T-helper 22 cell (primary cell): ENCODE measurements at places on chromosomes 16 and 17.
A peak's percentile ranks its signal among the peaks of the same experiment; 100 is the strongest.

DNA sequence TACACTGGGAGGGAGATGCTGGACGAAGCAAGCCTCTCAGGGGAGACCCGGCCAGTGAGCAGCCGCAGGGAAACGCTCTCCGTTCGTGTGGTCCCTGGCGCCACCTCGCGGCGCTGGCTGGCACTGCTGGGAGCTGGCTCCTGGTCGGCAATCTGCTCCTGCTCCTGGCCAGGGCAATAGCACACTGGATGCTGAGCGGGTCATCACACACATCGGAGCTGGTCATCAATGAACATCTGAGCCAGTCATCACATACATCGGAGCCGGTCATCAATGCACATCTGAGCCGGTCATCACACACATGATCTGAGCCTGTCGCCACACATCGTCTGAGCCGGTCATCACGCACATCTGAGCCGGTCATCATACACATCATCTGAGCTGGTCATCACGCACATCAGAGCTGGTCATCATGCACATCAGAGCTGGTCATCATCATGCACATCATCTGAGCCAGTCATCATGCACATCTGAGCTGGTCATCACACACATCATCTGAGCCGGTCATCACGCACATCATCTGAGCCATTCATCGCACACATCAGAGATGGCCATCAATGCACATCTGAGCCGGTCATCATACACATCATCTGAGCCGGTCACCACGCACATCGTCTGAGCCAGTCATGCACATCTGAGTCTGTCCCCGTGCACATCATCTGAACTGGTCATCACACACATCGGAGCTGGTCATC lies 217.3 kb downstream of the RBFOX3 start:
- DNase-seq: no peak

- DNase-seq: no peak
Measured at GRCh38 chr16:79421126-79421525, 179.4 kb downstream of the MAF start.

DNA sequence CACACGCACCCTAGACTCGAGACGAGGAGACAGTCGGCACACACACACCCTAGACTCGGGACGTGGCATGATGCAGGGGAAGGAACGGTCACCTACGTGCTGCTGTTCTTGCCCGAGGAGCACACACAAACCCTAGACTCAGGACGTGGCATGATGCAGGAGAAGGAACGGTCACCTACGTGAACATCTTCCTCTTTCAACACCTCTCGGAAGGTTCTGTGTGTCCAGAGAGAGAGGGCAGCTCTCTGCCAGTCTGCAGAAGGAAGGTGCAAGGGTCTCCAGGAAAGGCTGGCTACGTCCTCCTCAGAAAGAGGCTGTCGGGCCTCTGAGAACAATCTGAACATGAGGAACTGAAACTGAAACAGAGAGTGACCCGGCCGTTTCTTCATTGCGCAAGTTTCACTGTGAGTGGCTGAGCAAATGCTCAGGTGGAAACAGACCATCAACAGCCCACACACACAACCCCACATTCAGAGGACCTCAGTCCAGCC lies 43.4 kb downstream of the ZNF276 start:
- no peak for DNase-seq

DNA sequence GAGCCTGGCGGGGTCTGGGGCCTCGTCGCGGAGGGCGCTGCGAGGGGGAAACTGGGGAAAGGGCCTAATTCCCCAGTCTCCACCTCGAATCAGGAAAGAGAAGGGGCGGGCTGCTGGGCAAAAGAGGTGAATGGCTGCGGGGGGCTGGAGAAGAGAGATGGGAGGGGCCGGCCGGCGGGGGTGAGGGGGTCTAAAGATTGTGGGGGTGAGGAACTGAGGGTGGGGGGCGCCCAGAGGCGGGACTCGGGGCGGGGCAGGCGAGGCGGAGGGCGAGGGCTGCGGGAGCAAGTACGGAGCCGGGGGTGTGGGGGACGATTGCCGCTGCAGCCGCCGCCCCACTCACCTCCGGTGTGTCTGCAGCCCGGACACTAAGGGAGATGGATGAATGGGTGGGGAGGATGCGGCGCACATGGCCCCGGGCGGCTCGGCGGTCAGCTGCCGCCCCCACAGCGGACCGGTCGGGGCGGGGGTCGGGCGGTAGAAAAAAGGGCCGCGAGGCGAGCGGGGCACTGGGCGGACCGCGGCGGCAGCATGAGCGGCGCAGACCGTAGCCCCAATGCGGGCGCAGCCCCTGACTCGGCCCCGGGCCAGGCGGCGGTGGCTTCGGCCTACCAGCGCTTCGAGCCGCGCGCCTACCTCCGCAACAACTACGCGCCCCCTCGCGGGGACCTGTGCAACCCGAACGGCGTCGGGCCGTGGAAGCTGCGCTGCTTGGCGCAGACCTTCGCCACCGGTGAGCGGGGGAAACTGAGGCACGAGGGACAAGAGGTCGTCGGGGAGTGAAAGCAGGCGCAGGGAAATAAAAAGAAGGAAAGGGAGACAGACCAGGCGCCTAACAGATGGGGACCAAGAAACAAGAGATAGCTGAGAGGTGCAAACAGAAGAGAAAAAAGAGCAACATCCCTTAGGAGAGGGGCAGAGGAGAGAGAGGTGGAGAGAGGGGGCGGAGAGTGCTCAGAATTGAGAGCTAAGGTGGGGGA lies at the start of gene PNMT:
PNMT (plus strand) TSS at position 509 of the 980 bp plus-strand sequence; CDS start at position 532, 23 bp downstream.
- DNase-seq: no peak

- no peak for DNase-seq
Measured at GRCh38 chr16:77599793-77600415, 122.4 kb upstream of the NUDT7 start.

DNA sequence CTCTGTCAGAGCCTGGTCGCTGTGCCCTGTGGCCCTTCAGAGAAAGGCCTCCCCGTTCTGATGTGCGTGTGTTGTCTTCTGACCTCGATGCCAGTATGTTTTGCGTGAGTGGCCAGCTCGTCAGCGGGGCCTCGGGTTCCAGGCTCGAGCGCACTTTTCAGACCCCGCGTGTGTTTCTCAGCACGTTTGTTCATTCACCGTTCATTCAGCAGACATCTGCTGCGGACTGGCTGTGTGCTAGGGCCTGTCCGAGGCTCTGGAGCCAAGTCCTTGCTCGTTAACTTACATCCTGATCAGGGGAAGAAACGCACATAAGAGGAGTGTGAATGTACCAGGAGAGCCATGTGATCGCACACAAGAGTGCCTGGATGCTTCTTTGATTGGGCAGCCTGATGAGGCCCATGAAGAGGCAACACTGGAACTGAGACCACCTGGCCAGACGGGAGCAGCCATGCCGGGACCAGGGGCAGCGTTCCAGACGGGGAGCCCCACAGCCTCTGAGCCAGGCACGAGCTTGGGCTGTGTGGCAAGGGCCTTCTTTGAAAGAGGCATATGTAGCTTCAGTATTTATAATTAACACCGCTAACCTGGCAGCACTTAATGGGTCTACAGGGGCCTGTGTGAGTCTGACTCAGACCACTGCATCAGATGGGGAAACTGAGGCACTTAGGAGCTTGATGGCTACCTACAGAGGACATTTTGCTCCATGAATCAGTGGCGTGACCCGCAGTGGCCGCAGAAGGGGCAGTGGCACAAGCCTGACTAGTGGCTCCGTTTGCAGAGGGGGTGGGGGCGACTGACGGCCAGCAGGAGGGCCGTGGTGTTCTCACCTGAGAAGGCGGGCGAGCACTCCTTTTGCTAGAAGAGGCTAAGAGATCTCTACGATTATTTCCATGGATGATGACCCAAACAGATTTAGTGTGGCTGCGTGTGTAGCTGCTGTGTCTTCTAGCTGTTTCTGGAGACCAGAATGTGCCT lies 187.9 kb upstream of the CHMP6 start:
- no peak for DNase-seq

- no peak for DNase-seq
Measured at GRCh38 chr16:49305406-49305805, 23.8 kb upstream of the CBLN1 start.

DNA sequence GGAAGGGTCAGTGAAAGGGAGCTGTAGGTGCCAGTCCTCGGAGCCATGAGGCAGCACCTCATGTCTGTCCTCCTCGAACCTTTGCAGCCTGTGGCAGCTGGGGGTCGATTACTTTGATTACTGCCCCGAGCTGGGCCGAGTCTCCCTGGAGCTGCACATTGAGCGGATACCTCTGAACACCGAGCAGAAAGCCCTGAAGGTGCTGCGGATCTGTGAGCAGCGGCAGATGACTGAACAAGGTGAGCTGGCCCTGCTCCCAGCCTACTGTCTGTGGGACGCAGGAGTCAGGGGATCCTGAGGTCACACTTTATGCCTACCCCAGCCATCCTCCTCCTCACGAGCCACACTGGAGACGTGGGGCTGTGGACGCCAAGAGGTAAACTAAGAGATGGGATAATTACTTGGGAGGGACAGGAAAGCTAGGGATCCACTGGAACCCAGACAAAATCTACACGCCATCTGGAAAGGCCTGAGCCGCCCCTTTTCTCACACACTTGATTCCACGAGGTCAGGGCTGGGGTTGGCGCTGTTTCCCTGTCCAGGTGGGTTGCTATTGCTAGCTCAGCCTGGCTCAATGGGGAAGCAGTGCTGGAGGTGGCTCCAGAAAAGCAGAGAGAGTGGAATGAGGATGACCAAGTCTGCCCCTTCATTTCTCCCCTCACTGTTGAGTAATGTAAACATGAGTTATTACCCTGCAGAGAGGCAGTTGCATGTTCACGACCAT lies 26.4 kb downstream of the NUP85 start:
- no peak for DNase-seq

- DNase-seq: no peak
Measured at GRCh38 chr17:81328489-81328888, 33.4 kb upstream of the SLC38A10 start.

GRCh38 chr16:11593581-11593980 lies 6.9 kb upstream of the LITAF start:
- DNase-seq: no peak

GRCh38 chr16:8430401-8430800 lies 159.9 kb downstream of the TMEM114 start:
- DNase-seq: no peak

DNA sequence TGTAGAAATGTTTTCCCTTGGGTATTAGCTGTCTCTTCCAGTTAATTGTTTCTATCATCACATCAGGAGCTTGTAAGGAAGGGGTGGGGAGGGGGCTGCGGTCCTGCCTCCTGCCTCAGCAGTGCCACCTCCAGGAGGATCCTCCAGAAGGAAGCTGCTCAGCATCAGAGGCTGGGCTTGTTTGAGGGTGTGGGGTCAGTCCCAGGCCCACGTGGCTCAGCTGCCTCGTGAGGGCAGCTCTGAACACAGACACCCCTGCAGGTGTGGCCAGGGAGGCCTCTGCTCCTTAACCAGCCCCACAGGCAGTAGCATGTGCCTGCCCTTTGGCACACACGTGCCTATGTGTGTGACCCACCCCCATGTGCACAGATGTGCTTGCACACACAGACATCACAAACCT lies 46.3 kb downstream of the MRM1 start:
- DNase-seq: no peak

GRCh38 chr17:71392715-71393567 lies 727.9 kb upstream of the SOX9 start:
- no peak for DNase-seq

- DNase-seq: peak; percentile 70
Measured at GRCh38 chr17:21252796-21253645, at the start of gene NATD1. Gene NATD1, minus strand, starts transcription at chr17:21253410. Its CDS starts 146 bp downstream, at chr17:21253264.

- DNase-seq: no peak
Measured at GRCh38 chr17:33124871-33125551, 133.4 kb downstream of the SPACA3 start.

DNA sequence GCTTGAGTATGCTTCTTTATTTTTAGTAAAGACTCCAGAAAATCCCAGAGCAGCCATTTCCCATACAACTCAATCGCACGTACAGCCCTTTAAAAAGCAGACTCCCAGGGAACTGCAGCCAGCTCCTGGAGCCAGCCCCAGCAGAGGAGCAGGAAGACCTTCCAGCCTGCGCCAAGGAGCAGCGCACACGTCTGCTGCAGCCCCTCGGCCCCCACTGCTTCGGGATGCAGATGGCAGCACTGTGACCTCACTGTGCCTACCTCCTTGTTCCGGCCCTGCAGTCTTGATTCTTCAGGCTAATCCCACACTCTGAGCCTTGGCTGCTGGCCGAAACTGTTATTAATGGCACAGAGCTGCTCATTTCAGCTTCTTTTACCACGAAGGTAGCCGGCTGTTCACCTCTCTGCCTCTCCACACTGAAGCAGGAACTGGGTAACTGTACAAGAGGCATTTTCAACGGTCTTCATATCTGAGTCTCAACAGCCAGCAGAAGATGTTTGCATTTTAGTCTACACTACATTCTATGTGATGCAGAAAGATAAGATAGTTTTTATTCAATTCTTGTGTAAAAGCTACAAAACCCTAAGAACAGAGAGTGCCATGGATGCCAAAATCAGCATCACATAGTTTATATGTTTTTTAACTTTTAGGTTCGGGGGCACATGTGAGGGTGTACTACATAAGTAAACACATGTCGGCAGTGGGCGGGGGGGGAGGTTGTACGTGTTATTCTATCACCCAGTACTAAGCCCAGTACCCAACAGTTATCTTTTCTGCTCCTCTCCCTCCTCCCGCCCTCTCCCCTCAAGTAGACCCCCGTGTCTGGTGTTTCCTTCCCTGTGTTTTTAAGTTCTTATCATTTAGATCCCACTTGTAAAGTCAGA lies 130.9 kb downstream of the ANKRD11 start:
- no peak for DNase-seq

DNA sequence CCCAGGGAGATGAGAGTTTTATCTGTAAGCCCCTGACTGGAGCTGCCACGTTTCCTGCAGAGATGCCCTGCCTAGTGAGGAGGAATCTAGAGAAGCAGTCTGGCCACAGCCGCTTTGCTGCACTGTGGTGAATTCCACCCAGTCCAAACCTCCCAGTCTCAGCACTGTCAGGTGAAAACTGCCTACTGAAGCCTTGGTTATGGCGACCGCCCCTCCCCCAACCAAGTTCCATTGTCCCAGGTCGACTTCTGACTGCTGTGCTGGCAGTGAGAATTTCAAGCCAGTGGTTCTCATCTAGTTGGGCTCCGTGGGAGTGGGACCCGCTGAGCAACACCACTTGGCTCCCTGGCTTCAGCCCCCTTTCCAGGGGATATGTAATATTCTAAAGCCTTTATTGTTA lies 10.2 kb upstream of the LYZL6 start:
- DNase-seq: no peak

DNA sequence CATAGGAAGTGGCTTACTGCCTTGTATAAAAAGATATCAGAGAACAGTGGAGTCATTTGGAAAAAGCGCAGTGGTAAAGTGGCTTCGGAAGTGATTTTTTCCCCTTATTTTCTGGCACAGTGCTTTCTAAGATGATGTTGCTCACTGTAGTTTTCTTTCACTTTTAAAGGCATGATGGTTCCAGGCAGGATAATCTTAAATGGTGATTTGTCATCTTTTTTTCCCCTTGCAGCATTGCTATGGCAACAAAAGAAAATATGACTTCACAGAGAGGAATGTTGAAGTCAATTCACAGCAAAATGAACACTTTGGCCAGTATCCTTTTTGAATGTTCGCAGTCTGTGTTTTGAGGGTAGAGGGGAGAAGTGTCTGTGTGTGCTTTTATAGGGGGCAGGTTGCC lies 42.5 kb downstream of the GOSR1 start:
- no peak for DNase-seq

DNA sequence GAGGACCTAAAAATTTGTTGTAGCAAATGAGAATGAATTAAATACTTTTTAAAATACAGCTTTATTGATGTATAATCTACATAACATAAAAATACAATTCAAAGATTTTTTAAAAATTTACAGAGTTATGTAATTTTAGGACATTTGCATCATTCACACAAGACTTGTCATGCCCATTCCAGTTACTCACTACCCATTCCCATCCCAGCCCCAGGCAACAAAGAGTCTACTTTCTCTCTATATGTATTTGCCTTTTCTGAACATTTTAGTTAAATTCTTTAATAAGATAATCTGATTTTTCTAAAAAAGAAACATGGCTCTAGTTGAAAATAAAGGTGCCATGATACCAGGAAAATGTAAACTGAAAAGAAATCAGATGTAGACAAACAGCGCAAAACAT lies 354.2 kb downstream of the PMP22 start:
- DNase-seq: no peak
